ENCODE measurements at places on chromosomes 4 and X.

DNA sequence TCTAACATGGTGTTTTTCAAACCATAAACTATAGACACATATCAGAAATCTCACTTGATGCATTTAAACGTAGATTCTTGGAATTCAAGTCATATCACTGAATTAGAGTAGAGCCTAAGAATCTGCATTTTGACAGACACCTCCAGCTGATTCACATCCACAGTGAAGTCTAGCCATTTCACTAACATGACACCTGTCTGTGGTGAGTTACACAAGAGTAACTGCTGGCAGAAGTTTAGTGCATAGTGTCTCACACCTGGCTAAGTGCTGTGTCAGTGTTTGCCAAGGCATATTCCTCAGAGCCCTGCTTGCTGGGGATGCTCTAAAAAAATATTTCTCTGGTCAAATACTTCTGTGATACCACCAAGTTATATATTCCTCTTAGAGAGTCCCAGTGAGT, 237.5 kb upstream of the DIAPH2 start:
- no peak for DNase-seq

- DNase-seq: no peak
Measured at GRCh38 chr4:7614350-7614949, 179.7 kb upstream of the PSAPL1 start.

DNA sequence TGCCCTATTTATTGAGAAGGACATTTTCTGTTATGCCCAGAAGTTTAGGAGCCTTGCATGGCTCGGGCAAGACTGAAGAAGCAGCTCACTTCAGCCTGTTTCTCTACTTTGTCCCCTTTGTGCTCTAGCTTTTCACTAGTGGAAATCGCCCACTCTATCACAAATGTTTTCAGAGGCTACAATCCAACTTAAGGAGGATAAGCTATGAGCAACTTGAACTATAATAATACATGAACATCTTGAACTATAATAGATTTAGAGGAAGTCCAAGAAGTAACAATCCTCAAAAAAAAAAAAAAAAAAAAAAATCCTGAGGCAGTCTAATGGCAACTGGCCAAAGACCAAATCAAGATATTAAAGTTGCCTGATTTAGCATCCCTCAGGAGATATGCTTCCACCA, 452.3 kb downstream of the IL1RAPL1 start:
- no peak for DNase-seq

DNA sequence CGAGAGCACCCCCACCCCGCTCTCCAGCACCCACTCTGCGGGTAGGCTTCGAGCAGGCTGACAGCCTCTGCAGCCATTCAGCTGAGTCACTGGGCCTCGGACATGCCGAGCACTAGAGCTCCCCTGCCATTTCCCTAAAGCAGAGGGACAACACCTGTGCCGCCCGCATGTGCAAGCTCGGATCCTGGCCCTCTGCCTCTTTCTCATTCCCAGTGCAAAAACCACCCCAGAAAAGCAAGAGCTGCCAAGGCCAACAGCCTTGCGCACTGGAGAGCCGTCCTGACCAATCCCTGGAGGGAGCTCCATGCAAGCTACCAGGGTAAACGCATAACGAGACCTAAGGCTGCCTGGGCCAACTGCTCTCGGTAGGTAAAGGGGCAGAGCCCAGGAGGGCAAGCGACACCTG, 5.3 kb downstream of the HCFC1 start:
- DNase-seq: no peak

GRCh38 chr4:149781150-149781549, 34.5 kb downstream of the IQCM start:
- DNase-seq: no peak

DNA sequence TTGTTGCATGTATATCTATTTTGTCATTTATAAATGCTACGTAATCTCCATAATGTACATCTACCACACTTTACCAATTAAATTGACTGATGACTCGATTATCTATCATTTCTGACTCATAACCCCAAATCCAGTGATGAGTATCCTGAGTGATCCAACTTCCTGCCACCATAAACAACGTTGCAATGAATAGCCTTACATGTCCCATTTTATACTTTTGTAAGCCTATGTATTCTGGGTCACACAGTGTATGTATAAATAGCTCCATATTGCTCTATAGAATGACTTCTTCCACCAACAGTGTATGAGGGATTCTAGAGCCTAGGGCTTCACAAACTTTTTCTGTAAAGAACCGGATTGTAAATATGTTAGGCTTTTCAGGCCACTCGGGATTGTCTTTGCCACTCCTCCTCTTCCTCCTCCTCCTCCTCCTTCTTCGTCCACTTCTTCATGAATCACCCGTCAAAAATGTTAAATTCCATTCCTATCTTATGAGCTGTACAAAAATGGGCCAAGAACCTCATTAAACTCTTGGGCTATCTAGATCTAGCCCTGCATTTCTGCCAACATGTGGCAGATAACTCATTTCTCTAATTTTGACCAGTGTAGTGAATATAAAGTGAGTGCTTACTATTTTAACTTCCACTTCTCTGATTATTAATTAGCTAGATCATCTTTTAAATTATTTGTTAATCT, 672.2 kb upstream of the AMOT start:
- DNase-seq: no peak

GRCh38 chrX:64975491-64975890, 759 bp downstream of the ZC4H2 start:
- no peak for DNase-seq

DNA sequence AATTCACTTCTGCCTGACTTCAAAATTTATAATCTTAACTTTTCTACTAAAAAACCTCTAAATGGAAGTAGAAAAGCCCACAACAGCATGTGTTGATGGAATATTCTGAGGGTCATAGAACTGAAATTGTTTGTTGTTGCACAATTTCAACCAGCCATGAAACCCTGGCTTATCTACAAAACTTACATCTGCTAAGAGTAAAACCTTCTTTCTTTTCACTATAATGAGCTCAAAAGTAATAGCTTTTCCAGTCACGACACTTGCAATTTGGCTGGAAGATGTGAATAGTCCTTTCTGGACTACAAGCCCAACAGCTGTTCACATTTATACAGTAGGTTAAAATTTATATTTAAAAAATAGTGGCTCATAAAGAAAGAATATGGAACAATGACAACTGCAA, 250.0 kb downstream of the GPAT3 start:
- no peak for DNase-seq

DNA sequence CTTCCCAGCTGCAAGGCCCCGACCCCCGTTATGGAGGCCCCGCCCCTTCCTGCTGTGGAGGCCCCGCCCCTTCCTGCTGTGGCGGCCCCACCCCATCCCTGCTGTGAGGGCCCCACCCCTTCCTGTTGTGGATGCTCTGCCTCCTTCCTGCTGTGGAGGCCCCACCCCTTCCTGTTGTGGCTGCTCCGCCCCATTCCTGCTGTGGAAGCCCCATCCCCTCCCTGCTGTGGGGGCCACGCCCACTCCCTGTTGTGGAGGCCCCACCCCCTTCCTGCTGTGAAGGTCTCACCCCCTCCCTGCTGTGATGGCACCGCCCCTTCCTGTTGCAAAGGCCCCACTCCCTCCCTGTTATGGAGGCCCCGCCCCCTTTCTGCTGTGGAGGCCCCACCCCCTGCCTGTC, 104.9 kb upstream of the PSAPL1 start:
- no peak for DNase-seq

All from stimulated activated CD8-positive, alpha-beta memory T cell treated with anti-CD3 and anti-CD28 coated beads, Interleukin-15, amount 100 ng/mL, for 1 hour (primary cell).